ENCODE measurements at places on chromosomes 7 and 10. TPM values are rescaled to one million over a fixed set of nuclear protein-coding genes. Genes with fewer than 3 reads are reported as not detected.

The BAG3 gene
- polyA plus RNA-seq, result 30.0 TPM

GRCh38 chr10:21975378-21975990 is 28.0 kb downstream of the DNAJC1 start:
- no peak for DNase-seq

The VWA2 gene
- polyA plus RNA-seq, result 3.2 TPM

The SPDYE11 gene
- 1.3 TPM for polyA plus RNA-seq

GRCh38 chr7:133389727-133390126 is 136.8 kb downstream of the EXOC4 start:
- DNase-seq, result no peak

- no peak for DNase-seq
These were observed at the start of gene UCMA for GRCh38 chr10:13234172-13234571. Gene UCMA, minus strand, starts transcription at chr10:13234374. Its CDS starts 116 bp downstream, at chr10:13234258.

The PTN gene
- polyA plus RNA-seq, result 258 TPM

- no peak for DNase-seq
These were observed 22.5 kb downstream of the LRRN3 start for GRCh38 chr7:111113263-111114017.

GRCh38 chr10:12703813-12704212 is 297.7 kb downstream of the CCDC3 start:
- DNase-seq, result no peak

The FAM25G gene
- not detected for polyA plus RNA-seq

DNA sequence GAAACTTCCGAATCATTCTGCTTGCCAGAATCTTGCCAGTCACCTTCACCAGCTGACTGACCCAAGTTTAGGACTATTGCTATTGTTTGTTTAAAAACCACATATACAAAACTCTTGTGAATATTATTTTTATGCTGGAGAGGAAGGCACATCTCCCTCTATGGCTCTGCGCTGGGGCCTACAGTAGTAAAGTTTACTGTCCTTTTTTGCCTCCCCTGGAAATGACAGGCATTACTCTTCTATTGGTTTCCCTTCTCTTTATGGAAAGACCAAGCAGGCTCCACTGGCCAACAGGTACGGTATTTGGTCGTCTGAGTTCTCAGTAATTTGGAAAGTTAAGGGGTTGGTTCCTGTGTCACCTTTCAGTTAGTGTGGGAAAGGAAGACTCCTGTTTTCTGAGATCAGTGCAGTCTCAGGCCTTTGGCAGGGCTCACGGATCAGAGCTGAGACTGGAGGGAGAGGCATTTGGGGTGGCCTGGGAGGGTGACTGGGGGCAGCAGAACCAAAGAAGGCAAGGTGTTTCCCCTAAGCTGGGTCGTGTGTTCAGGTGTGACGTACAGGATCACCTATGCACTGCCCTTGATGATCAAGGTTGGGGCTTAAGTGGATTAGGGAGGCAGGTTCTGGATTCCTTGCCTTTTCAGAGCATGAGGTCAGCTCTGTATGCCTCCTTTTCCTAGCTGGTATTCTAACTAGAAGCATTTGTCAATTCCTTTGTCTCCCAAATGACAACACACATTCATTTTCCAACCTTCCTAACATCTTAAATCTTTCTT is 16.0 kb upstream of the KIF5B start:
- DNase-seq, result no peak

The PRKAR2B gene
- 40.5 TPM for polyA plus RNA-seq

- no peak for DNase-seq
These were observed 27.6 kb upstream of the TAS2R16 start for GRCh38 chr7:123023126-123023525.

The BCCIP gene
- polyA plus RNA-seq, result 89.6 TPM

The SEMA3E gene
- polyA plus RNA-seq, result 1.2 TPM

DNA sequence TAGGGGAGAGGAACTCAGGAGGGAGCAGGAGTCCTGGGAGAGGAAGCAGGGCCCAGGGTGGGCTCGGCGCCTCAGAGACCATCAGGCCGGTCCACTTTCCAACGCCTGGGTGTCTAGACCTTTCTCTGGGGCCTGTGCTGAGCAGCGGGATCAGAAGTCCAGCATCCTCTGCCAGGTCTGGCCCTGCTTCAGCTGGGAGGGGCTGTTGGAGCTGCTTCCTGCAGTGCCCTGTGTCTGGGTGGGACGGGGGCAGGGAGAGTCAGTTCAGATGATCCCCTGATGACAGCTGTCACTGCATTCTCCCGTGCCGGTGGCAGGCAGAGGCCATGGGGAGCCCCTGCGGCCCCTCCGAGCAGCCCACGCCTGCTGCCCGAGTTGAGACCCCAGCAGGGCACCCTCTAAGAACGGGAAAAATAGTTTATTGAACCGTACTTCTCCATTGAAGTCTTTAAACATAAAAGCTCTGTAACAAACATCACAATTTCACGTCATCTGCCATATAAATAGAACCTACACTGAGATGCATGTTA is 23.3 kb downstream of the AP5Z1 start:
- DNase-seq, result no peak

The LIPF gene
- 0.46 TPM for polyA plus RNA-seq

DNA sequence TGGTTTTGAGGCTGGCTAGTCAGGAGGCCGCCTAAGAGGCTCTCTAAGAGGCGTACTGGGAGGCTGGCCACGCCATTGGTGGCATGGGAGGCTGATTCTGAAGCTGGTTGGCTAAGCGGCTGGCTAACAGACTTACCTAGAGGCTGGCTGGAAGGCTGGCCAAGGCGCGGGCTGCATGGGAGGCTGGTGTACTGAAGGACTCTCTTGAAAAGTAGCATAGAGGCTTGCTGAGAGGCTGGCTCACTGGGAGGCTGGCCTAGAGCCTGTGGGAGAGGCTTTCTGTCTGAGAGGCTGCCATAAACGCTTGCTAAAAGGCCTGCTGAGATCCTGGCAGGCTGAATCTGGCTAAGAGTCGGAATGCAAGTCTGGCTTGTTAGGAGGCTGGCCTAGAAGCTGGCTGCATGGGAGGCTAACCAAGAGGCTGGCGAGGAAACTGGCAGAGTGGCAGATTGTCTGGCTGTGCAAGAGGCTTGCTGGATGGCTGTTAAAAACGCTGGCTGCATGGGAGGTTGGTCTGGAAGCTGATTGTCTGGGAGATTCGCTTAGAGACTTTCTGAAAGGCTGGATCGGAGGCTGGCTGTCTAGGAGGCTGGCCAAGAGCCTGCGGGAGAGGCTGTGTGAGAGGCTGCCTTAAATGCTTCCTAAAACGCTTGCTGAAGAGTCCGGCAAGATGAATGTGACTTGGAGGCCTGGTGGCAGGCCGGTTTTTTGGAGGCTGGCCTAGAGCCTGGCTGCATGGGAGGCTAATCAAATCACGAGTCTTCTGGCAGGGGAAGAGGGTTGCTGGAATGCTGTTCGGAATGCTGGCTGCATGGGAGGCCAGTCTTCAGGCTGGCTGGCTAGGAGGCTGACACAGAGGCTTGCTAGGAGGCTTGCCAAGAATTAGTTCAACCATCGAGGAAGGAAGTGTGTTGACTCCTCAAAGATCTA is 134.2 kb downstream of the OR13A1 start:
- DNase-seq, result no peak

The SLC29A3 gene
- polyA plus RNA-seq, result 8.5 TPM

GRCh38 chr7:24368161-24368560 is 84.2 kb downstream of the NPY start:
- no peak for DNase-seq

- DNase-seq, result no peak
These were observed 182.1 kb downstream of the ZMYND11 start for GRCh38 chr10:317271-317769.

GRCh38 chr7:150382123-150382843 is 3.2 kb downstream of the ZNF775 start:
- DNase-seq, result no peak

DNA sequence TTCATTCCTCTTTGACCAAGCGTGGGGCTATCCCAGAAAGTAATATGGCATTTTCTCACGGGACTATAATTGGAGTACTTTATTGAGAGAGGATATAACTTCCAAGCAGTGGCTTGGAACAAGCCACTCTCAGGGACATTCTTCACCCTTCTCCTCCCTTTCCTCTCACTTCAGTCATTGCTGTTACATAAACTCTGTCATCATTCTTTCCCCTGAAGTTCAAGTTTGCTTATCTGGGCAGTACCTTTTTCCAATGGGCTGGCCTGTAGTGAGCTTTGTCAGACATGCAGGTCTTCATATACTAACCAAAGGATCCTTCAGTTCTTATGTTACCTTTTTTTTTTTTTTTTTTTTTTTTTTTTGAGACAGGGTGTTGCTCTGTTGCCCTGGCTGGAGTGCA is 58.7 kb upstream of the KMT2E start:
- DNase-seq, result no peak

DNA sequence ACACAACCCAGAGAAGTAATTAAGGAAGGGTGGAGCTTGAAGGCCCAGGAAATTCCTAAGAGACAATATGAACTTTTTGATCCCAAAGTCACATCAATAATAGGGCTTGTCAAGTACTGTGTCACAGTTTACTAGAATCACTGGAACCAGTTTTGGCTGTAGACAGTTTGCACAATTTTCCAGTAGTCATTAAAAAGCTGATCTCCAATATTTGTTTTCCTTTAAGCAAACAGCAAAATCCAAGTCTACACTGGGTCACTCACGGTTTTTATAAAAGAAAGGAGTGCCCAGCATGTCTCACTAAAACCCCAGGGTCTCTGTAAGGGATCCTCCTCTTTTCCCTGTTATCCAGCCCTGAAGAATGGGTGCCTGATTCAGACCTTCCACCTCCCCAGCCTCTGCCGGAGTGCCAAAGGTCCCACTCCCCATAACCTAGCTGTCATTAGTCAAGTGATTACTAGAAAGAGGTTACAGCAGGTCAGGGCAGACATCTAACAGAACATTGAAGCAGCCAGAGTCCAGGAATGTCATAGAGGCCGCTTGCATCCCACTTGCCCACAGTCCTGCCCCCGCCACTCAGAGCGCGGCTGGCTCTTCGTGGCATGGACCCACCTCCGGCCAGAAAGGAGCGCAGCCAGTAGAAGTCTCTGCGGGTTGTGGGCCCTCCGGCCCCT is 552 bp downstream of the SLC25A16 start:
- no peak for DNase-seq

The SPDYE6 gene
- polyA plus RNA-seq, result 6.7 TPM

The OR2A25 gene
- not detected for polyA plus RNA-seq

GRCh38 chr10:10609379-10609955 is 408.2 kb upstream of the CELF2 start:
- no peak for DNase-seq

DNA sequence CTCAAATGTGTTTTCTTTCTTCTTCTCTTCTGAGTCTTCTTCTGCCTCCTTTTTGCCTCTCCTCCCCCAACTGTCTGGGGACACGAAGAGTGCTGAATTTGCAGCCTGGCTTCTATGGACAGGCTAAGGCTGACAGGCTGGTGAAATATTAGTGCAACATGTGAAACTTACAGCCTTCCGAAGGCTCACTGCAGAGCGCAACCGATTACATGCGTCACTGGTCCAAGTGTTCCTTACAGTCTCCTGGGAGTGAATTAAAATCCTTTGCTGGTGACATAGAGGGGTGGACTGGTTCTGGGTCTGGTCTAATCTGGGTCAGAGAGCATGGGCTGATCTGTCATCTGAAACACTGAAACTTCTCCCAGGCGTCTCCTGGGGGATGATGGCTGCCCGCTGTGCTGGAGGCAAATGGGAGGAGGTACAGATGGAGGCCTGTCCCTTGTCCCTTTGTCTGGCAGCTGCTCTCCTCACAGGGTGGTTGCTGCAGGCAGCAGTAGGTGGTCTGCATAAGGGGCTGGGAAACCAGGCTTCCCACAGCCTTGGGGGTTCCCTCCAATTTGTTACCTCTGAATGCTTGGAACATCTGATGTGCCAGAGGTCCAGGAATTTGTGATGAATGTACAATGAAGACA is 143.8 kb upstream of the BMPER start:
- no peak for DNase-seq

The UTF1 gene
- polyA plus RNA-seq, result not detected
